ENCODE measurements at places on chromosomes 16 and 17.

GRCh38 chr17:81074875-81075274, 39.9 kb downstream of the BAIAP2 start:
- DNase-seq = no peak

DNA sequence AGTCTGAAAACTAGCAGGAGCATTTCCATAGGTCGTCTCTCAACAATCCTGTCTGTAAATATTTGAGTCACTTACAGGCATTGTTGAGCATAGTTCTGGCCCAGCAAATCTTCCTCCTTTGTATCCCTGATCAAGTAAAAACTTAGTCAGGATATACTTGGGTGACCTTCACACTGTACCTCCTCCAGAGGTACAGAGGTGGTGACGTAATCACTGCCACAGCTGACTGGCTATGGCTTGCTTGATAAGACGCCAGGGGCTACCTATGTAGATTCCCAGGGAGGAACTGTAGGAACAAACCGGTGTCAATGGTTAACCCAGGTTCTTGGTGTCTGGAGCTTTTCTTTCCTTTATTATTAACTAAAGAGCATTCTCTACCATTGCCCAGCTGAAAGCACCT, at the start of gene KCNJ16:
Gene KCNJ16 (plus strand): TSS at position 270 of the 400 bp plus-strand sequence. CDS start 56,863 bp downstream, outside the sequence.
- no peak for DNase-seq

DNA sequence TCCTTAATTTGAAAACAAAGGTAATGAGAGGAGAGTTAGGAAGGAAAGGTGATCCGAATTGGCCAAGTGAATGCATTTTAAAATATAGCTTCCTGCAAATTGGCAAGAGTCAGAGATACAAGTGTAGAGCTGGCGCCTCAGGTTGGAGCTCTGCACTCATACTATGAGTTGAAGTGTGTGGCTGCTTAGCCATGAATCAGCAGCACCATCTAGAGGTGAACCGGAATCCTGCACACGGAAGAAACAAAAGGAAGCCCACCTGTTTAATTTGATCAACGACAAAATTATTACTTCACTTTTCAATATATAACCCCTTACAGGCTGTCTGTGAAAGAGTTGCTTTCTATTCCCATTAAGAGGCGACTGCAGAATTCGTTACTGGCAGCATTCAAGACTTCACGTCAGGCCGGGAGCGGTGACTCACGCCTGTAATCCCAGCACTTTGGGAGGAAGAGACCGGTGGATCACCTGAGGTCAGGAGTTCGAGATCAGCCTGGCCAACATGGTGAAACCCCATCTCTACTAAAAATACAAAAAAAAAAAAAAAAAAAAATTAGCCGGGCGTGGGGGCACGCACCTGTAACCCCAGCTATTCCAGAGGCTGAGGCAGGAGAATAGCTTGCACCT, 1253.7 kb upstream of the CDH8 start:
- no peak for DNase-seq

- no peak for DNase-seq
These were observed 1.1 kb upstream of the DLX3 start for GRCh38 chr17:49996121-49996494.

GRCh38 chr17:49716668-49717364, 9.1 kb upstream of the SLC35B1 start:
- DNase-seq = no peak

GRCh38 chr16:24013864-24014645, 178.3 kb downstream of the PRKCB start:
- DNase-seq = peak; percentile 20

DNA sequence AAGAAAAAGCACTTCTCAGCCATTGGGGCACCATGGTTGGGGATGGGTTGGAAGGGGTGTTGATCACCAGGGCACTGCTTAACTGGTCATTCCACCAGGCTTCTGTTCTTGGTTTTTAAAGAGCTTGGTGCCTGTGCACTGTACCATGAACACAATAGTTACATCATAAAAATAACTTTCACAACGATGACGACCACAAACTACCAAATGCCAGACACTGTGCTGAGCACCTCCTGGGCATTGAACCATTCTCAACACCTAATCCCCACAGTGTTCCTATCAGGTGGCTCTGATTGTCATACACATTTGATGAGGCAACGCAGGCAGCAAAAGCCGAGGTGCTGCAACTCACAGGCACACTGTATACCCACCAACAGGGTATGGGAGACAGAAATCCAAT, 208.0 kb downstream of the FOXL1 start:
- no peak for DNase-seq

DNA sequence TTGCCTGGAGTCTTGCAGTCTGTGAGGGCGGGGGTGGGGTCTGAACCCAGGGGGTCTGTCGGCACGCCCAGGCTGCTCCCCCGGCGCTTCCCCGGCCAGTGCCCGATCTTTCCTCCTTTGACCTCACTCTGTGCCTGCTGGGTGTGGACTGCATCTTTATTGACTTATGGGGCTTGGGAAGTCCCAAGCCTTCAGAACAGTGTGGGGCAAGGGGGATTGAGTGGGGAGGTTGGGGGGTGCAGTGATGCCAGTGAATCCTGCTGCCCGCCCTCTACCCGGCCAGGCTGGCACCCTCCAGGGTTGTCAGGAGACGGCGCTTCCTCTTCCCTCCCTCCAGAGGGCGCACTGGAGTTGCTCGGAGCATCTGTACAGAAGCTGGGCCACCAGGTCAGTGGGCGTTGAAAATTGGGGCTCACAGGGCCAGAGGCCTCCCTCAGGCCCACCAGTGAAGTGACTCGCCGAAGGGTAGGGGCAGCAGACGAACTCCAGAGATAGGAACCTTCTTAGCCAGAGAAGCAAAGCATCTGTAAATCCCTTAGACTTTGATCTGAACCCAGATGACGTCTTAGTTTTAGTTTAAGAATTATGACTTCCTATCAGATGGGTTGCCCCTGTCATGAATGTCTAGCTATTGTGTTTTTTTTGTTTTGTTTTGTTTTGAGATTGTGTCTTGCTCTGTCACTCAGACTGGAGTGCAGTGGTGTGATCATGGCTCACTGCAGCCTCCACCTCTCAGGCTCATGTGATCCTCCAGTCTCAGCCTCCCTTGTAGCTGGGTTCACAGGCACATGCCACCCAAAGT, 184.8 kb upstream of the CIBAR2 start:
- peak; percentile 23 for DNase-seq

DNA sequence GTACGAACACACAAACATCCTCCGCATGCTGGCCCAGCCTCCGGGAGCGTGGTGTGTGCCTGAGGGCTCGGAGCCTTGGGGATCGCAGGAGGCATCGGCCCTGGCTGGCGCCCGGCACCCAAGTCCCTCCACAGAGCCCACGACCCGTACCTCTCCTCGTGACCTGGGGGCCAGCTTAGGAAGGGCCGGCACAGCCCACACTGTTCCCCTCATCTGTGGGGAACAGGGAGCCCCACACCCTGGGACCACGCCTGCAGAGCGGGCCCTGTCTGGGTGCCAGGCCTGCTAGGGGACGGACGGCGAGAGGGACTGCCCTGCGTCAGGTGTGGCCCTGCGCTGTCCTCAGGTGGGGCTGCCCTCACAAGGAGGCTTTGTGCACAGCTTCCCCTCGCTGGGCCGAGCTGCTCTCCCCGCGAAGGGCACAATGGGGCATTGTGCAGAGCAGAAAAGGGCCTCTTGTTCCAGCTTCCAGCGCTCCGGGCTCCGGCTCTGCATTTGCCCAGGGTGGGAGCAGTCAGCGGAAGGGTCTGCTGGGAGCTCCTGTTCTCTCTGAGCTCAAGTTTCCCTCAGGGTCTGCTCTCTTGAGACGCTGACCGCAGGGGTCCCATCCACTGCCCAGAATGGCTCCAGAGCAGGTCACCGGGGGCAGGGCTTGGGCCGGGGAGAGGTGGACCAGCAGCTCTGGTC, 1.7 kb upstream of the LMF1 start:
- DNase-seq = no peak

GRCh38 chr17:6677158-6677831, 25.7 kb downstream of the C17orf100 start:
- DNase-seq = no peak

DNA sequence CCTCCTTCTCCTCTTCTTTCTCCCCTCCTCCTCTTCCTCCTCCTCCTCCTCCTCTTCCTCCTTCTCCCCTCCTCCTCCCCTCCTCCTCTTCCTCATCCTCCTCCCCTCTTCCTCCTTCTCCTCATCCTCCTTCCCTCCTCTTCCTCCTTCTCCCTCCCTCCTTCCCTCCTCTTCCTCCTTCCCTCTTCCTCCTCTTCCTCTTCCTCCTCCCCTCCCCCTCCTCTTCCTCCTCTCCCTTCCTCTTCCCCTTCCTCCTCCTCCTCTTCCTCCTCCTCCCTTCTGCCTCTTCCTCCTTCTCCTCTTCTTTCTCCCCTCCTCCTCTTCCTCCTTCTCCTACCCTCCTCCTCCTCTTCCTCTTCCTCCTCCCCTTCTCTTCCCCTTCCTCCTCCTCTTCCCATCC, 5.1 kb upstream of the PITPNM3 start:
- DNase-seq = no peak

DNA sequence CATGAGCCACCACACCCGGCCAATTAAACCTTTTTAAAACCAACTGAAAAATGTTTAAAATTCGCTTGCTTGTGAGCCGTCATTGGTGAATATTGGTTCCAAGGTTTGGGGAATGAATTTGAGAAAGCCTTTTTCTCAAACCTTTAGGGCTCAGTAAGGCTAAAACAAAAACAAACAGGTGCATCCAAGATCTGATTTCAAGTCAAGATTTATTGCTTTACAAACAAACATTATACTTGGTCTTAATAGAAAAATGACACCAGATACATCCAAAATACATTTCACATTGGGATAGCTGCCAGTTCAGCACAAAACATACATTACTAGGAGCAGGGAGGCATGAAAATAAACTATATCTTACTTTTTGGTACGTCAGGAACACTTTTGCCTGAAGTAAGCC, 5.4 kb downstream of the C17orf58 start:
- no peak for DNase-seq

DNA sequence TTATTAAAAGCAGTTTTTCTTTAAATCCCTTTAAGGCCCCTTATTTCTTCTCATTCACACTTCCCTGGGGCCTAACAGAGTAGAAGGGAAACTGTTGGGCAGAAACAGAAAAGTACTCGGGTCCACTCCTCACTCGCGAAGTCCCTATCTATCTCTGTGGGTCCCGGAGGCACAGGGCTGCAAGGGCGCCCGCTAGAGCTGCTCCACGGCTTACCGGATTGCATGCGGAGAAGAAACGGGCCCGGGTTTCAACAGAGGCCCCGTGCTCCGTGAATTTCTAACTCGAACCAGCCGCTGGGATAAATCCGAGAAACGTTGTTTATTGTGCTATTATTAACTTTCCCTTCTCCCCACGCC, 4.3 kb downstream of the CBLN1 start:
- DNase-seq = no peak

DNA sequence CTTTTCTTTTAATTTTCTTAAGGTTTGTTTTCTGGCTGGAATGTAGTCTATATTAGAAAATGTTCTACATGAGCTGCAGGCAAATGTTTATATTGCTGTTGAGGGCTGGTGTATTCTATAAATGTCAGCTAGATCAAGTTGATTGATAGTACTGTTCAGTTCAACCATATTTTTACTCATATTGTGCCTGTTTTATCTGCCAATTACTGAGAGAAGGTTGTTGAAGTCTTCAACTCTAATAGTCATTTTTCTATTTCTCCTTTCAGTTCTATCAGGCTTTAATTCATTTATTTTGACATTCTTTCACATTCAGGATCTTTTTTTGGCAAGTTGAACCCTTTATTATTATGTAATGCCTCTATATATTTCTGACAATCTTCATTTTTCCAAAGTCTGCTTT, 93.2 kb upstream of the HS3ST3A1 start:
- DNase-seq = no peak

DNA sequence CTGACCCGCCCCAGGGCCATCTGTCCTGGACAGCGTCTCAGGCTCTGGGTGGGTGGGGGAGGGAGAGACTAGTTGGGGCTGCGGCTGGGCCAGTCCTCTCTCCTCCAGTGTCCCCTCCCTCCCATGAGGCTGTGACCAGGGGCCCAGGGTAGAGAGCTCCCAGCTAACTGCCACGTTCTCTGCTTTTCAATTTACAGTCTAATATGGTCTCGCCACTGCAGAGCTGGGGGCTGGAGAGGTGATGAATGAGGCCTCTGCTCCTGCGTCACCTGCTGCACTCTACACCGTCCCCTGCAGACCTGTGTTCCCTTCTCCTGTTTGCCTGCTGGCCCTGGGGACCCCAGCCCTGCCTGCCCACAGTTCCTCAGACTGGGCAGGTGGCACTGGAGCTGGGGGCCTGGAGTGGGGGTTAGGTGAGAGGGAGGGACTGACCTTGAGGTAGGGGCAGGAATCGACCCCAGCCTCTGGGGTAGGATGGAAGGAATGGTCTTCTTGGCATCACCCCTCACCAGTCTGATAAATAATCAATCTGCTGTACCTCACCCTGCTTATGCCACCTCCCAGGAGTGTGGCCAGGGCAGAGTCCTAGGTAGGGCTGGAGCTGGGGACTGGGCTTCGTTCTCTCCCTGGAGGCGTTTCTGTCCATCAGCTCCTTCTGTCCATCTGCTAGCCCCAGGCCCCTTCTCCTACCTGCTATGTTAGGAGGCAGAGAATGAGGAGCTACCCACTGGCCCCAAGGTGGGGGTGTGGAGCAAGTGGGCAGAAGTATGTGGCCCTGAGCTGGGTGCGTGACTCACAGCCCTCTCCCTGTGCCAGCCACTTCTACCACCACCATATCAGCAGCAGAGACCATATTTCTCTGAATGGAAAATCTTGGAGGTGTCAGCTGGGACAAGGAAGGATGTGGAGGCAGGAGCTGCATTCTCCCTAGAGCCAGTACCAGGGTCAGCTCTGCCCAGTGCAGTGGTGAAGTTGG, 12.9 kb downstream of the SEZ6 start:
- DNase-seq = no peak

DNA sequence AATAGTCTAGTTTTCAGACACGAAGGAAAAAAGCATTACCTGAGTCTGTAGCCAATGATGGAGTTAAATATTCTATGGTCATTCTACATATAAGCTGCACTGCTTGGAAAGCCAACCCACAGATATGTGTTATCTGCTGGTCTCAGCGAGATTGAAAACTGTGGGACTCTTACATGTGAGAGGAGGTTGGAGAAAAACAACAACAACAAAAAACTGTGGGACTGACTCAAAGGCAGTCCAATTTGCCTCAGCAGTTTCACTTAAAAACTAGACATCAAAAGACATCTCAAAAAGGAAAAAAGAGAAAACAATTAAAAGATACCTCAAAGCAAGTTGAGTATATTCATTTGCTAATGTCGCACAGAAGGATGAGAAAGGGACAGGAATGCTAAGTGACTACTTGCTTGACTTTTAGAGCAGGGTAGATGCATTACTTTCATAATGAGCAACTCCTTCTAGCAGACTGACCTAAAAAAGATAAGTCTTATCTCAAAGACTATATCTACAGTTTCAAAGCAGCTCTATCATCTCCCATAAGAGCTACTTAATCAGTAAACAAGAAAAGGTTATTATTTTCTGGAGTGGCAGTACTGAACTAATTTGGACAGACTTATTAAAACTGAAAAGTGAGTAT, 35.5 kb upstream of the ITGA2B start:
- DNase-seq = no peak

DNA sequence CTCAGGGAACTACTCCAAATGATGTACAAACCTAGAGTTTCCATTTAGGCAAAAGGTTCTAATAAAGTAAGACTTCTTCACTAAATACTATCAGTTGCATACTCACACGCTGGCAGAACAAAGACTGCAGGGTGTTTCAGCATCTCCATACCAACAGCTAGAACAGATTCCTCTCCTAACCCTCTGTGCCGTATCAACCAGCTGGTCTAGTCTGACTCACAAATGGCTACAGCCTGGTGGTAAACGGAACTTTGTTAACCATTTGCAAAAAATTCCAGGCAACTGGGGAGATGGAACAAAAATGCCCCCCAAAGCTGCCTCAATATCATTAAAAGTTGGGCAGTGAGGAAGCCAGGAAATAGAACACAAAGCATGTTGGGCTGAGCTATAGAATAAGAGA, 217.1 kb downstream of the GRIN2A start:
- no peak for DNase-seq

All from stimulated activated CD4-positive, alpha-beta T cell treated with anti-CD3 and anti-CD28 coated beads, TNF-alpha, amount 100 ng/mL, for 4 hours (primary cell).